ENCODE measurements at places on chromosomes 7 and 10.
A peak's percentile ranks its signal among the peaks of the same experiment; 100 is the strongest.

DNA sequence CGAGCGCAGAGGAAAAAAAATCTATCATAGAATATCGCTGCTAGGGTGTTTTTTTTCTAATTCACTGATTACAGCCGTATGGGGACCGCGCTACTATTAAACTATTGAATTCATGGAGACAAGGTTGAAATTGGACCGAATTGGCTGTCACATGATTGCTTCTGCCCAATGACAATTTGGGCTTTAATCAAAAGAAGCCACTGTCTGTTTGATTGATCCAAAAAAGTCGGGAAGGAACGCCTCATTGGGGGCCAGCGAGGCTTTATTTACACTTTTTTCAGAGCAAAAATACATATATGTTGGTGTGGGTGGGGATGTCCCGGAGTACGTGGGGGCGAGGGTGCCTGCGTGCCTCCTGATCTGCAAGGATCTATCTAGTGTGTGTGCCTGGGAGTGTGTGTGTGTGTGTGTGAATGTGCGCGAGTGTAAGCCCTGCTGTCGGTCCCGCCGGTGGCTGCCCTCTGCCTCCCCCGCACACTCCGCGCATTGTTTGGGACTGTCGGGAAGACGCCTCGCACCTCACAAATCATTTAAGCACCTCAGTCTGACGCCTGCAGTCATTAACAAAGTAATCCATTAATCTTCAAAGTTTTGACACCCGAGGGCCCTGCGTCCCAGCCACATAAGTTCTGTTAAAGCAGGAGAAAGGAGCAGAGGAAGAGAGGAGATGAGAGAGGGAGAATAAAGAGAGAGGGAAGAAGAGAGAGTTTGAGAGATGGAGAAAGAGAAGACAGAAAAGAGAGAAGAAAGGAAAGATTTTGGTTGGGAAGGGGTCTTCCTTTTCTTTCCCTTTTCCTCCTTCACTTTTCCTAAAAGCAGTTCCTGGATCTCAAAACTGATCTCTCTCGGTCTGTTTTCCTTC is at the start of gene HOXA2:
HOXA2 (minus strand) TSS at position 103 of the 862 bp plus-strand sequence. CDS start 183 bp downstream, outside the sequence.
- no peak for DNase-seq

DNA sequence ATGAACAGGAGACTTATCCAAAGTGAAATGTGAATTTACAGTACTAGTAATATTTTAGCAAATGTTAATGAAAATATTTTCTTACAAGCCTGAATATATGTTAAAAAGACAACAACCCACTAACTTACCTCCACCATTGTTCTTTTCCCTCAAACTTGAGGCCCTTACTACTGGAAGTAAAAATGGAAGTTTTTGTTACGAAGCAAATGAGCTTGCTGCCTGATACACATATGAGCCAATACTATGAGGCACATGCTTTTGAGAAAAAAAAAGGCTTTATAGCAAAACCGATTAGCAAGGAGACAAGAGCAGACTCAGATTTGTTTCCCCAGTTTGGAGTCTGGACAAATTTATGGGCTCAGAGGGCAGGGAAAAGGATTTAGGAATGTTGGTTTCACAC is 29.0 kb downstream of the PRPS1L1 start:
- no peak for DNase-seq

GRCh38 chr10:49595713-49596492 is 14.2 kb upstream of the SLC18A3 start:
- no peak for DNase-seq

GRCh38 chr10:132848291-132848701 is 62.3 kb upstream of the NKX6-2 start:
- peak; percentile 22 for DNase-seq

- no peak for DNase-seq
These were observed 23.9 kb upstream of the SMARCD3 start for GRCh38 chr7:151272405-151272804.

- no peak for DNase-seq
These were observed 30.8 kb downstream of the HIF1AN start for GRCh38 chr10:100566561-100566960.

- DNase-seq, result no peak
These were observed 97.8 kb upstream of the PPIF start for GRCh38 chr10:79249186-79250121.

GRCh38 chr10:77586719-77587415 is 50.7 kb downstream of the KCNMA1 start:
- peak; percentile 41 for DNase-seq

DNA sequence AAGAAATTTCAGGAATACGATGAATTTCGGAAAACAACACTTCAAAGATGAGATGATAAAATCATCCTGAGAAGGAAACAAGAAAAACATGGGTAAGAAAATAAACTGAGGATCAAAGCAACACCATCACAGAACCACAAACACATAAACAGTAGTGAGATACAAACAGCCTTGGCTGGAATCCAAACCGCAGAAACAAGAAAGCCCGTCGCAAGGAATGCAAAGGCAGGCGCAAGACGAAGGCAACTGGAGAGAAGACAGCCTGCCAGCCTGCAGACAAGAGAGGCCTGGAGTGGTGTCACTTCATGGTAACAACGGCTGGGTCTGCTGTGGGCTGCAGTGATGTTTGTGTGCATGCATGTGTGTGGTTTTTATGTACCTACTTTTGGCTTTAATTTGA is 61.8 kb upstream of the DRGX start:
- DNase-seq, result no peak

GRCh38 chr7:74029089-74029785 is 1.3 kb downstream of the ELN start:
- peak; percentile 71 for DNase-seq

- DNase-seq, result no peak
These were observed 10.6 kb downstream of the BRAF start for GRCh38 chr7:140914083-140914482.

GRCh38 chr10:111525696-111526095 is 448.9 kb downstream of the ADRA2A start:
- no peak for DNase-seq

DNA sequence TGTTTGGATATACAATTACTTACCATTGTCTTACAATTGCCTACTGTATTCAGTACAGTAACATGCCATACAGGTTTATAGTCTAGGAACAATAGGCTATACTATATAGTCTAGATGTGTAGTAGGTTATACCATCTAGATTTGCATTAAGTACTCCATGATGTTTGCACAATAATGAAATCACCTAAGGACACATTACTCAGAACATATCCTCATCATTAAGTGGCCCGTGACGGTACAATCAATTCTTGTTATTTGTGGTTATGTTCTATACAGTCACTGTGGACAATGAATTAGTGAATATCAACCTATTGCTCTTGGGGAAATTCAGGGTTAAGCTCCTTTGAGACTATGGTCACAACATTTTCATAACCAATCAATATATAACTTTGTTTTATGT is 75.6 kb downstream of the MICU1 start:
- DNase-seq, result no peak

DNA sequence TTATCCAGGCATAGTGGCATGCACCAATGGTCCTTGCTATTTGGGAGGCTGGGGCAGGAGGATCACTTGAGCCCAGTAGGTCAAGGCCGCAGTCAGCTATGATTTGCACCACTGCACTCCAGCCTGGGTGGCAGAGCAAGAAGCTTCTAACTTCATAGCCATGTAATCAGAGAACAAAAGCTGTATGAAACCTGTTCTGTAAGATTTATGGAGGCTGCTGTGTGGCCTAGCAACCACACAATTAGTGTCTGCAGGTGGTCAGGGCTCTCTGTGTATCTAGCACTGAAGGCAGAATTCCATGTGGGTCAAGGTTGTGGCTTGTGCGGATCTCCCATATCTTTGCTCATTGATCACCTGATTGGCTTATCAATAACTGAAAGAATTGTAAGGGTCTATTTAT is 221.5 kb upstream of the FOXK1 start:
- DNase-seq, result no peak

GRCh38 chr7:85521108-85521694 is 334.3 kb upstream of the SEMA3D start:
- DNase-seq, result no peak

GRCh38 chr10:97154162-97154561 is 31.6 kb downstream of the SLIT1 start:
- DNase-seq, result no peak

GRCh38 chr10:67602268-67602950 is 93.6 kb downstream of the CTNNA3 start:
- no peak for DNase-seq

GRCh38 chr7:90675982-90676381 is 79.9 kb downstream of the CDK14 start:
- DNase-seq, result no peak

GRCh38 chr7:151157645-151158329 is 9.7 kb downstream of the GBX1 start:
- no peak for DNase-seq

DNA sequence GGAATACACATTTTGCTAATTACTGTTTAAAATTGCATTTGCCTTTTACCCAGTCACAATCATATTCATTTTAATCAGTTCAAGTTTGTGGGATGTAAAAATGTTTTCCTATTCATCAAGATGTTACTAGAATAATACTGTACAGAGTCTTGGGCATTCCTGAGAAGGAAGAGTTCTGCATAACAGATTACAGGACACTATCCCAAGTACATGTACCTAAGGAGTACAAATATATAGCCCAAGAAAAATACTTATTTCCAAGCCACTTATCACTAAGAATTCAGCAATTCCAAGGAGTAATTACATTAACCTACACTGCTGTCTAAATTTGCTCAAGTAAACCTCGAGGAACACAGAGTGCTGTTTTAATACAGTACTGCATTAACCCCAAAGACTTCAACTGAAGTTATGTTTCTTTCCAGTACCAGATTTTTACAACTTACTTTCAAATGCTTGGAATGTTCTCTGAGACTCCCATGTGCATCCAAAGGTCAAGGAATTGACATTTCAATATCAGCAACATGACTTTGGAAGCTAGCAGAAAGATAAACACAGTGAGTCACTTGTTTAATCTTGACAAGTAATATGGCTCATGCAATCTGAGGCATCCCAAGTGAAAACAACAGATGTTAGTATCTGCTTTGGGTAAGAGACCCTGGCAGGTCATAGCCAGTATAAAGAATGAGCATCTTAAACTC is 125.4 kb upstream of the BET1 start:
- no peak for DNase-seq

DNA sequence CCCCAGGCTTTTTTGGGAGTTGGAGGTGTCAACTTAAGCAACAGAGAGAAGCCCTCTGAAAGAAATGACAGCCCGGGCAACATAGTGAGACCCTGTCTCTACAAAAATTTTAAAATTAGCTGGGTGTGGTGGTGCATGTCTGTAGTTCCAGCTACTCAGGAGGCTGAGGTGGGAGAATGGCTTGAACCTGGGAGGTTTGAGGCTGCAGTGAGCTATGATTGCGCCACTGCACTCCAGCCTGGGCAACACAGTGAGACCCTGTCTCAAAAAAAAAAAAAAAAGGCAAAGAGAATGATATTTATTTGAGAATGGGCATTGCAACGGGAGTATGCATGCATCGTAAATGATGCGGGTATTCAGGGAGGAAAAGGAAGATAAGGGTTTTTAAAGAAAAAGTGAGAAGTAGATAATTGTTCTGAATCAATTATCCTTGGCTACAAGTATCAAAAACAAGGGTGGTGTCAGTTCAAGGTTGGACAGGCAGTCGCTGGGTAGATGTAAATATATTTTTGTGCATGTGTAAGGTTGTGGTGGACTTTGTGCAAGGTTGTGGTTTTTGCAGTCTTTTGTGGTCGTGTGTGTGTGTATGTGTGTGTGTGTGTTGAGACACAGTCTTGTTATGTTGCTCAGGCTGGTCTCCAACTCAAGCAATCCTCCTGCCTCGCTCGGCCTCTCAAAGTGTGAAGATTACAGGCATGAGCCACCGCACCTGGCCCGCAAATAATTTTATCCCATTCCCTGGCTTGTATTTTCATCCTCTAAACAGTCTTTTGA is 65.6 kb downstream of the COL26A1 start:
- no peak for DNase-seq

- no peak for DNase-seq
These were observed 742.3 kb downstream of the TNS3 start for GRCh38 chr7:46839651-46840050.

DNA sequence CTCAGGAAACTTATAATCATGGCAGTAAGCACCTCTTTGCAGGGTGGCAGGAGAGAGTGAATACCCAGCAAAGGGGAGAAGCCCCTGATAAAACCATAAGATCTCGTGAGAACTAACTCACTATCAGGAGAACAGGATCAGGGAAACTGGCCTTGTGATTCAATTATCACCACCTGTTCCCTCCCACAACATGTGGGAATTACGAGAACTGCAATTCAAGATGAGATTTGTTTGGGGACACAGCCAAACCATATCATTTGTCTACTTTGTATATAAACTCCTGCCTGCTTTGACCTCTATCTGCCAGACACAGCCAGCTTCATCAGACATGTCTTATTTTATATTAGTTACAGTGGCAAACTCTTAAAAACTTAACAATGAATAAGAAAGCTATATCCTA is 50.4 kb downstream of the ARMC3 start:
- no peak for DNase-seq

DNA sequence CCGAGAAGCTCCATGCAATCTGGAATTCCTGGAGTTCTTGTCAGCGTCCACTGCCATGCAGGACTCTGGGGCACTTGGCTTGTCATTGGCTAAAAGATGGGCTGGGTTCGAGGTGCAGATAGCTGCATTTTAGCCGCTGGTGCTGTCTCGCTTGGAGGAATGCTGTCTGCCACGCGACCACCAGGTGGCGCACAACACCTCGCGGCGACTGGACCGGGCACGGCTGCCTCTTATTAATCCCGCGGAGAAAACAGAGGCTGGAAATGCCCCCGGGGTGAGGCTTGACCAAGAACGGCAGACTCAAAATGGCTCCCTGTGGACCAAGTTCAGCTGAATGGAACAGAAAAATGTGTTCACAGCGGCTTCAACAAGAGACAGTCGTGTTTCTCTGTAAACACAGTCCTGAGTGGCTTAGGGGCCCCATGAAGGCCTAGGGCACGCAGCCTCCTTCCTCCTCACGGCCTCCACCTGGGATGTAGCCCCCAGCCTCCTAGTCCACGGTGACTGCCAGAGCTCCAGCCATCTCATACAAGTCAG is 46.2 kb downstream of the AOC1 start:
- peak; percentile 71 for DNase-seq

DNA sequence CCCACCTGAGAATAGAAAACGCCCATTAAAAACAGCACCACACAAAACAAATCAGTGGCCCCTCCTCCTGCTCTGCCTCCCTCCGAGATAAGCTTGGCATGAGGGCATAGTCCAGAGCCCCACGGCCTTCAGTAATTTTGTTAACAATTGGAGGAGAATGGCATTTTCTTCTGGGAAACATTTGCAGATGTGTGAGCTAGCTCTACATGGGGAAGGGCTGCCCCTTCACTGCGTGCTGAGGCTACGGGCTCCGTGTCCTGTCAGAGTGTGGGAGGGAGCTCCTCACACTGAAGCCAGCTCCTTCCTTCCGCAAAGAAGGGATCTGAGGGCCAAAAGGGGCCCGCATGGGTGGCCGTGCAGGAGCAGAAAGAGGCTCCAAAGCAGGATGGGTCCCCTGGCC is 15.2 kb downstream of the GRK5 start:
- no peak for DNase-seq

DNA sequence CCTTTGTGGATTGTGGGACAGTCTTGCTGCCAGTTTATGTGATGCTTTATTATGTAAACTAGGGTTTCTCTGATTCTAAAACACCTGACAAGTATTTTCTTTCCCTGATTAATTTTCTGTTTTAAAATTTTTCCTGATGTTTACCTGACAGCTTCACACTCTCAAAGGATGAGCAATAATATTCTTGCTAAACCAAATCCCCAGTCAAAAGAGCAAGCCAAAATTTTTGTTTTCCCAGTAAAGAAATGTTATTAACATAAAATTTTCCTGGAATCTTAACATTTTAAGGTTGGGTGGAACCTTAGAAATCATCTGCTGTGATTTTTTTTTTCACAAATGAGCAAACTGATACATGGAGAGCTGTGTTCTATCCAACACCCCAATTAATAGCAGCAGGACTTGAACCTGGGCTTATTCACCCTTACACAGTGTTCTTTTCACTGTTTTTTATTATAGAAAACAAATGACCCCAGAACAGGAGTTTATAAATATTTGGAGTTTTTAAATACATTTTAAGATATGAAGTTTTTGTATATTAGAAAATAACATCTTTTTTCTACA is 185.2 kb upstream of the VIPR2 start:
- no peak for DNase-seq
